ENCODE measurements at places on chromosomes 6 and 20. TPM values are rescaled to one million over a fixed set of nuclear protein-coding genes. Genes with fewer than 3 reads are reported as not detected.

The MUC21 gene
- total RNA-seq = not detected

The GHRH gene
- not detected for total RNA-seq

The FOXS1 gene
- 0.09 TPM for total RNA-seq

The ARHGAP18 gene
- 110 TPM for total RNA-seq

The PSMA7 gene
- 450 TPM for total RNA-seq

The THBS2 gene
- 2.0 TPM for total RNA-seq

The CSTF1 gene
- 39.1 TPM for total RNA-seq

The EPPIN gene
- not detected for total RNA-seq

The LST1 gene
- total RNA-seq = 0.37 TPM

The NNAT gene
- total RNA-seq = 0.23 TPM

The TMEM239 gene
- total RNA-seq = not detected

The PAK1IP1 gene
- total RNA-seq = 11.2 TPM

The EFCAB8 gene
- total RNA-seq = under 0.01 TPM

The ATRN gene
- 42.9 TPM for total RNA-seq

The HAO1 gene
- total RNA-seq = not detected

The VARS2 gene
- 11.7 TPM for total RNA-seq

The ADTRP gene
- total RNA-seq = 0.47 TPM

The REM1 gene
- total RNA-seq = not detected

The GCNT2 gene
- 53.9 TPM for total RNA-seq

The SIM1 gene
- 0.17 TPM for total RNA-seq

The FNDC1 gene
- total RNA-seq = not detected

The PLN gene
- total RNA-seq = not detected

The ENPP5 gene
- not detected for total RNA-seq

The VIP gene
- total RNA-seq = 0.56 TPM

The HSD17B8 gene
- 8.7 TPM for total RNA-seq

The ADGRB3 gene
- not detected for total RNA-seq

The ZKSCAN3 gene
- total RNA-seq = 9.7 TPM

The NHSL1 gene
- total RNA-seq = 78.7 TPM

The CBLN4 gene
- not detected for total RNA-seq

The TINAG gene
- total RNA-seq = not detected

The ZGPAT gene
- 29.1 TPM for total RNA-seq

The OTOR gene
- not detected for total RNA-seq

The GLP1R gene
- not detected for total RNA-seq

The SERINC1 gene
- total RNA-seq = 207 TPM

The KCNQ2 gene
- not detected for total RNA-seq

The RAMACL gene
- total RNA-seq = 6.6 TPM

The ZNF343 gene
- 9.5 TPM for total RNA-seq

The PLG gene
- total RNA-seq = not detected

The KIF6 gene
- not detected for total RNA-seq

The MUC22 gene
- not detected for total RNA-seq

The FAM209A gene
- total RNA-seq = not detected

The ENPP3 gene
- 0.19 TPM for total RNA-seq

The SF3B5 gene
- 69.7 TPM for total RNA-seq

The FAM162B gene
- total RNA-seq = 4.3 TPM

The FILIP1 gene
- 21.1 TPM for total RNA-seq

Data from dermis blood vessel endothelial cell (primary cell).